ENCODE measurements at places on chromosomes 4 and X. TPM values are rescaled to one million over a fixed set of nuclear protein-coding genes. Genes with fewer than 3 reads are reported as not detected.

The SHROOM3 gene
- not detected for total RNA-seq

DNA sequence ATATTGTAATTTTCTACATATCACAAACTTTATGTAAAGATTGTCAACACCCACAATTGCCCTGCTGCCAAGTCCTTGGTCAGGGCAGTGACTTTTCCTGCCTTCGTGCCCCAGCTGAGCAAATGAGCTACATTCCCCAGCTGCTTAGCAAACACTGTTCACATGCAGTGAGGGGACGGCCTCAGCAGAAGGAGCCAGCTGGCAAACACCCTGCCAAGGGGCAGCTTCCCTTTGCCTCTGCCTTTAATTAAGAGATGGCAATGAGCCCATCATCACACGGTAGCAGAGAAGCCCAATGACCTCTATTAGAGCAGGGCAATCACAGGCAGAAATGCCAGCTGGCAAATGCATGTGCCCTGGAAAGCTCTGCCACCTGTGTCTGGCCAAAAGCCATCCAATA, 253.4 kb downstream of the EPHA5 start:
- H3K27ac ChIP-seq = no peak overlapping the region
- no peak for DNase-seq
- no peaks in the 10 kb centered on the region for H3K36me3 ChIP-seq
- H3K27me3 ChIP-seq = no peaks in the 10 kb centered on the region

The EGFL6 gene
- total RNA-seq = not detected

DNA sequence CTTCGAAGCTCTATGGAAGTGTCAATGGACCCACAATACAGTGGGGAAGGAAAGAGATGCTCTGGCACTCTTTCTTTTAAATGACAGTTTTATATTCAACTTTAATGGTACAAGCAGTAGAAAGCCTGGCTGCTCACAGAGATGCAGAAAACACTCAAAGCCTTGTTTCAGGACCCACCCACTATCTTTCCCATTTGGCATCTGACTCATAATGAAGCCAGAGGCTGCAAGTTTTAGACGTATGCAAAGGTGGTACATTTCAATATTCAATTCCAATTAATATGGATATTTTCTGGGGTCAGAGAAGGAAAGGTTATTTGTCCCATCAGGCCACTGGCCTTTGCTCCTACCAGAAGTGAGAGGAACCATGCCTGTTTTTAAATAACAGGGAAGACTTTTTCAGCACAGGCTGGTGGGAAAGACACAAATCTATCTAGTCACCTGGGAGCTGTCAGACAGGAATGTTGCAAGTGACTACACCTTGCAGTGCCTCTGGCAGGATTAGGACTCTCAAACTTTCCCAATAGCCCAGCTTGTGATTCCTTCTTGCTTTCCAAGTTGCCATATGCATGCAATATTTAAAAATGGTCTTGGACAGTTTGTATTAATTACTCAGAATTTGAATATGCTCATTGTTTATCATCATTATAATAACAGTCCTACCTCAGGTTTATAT, 70.0 kb upstream of the RAB40AL start:
- no peak for DNase-seq
- peaks cover 6% of the 10 kb centered on the region for H3K36me3 ChIP-seq
- H3K4me1 ChIP-seq = no peaks in the 10 kb centered on the region
- no peaks in the 10 kb centered on the region for H3K27me3 ChIP-seq
- no peak overlapping the region for H3K4me3 ChIP-seq

DNA sequence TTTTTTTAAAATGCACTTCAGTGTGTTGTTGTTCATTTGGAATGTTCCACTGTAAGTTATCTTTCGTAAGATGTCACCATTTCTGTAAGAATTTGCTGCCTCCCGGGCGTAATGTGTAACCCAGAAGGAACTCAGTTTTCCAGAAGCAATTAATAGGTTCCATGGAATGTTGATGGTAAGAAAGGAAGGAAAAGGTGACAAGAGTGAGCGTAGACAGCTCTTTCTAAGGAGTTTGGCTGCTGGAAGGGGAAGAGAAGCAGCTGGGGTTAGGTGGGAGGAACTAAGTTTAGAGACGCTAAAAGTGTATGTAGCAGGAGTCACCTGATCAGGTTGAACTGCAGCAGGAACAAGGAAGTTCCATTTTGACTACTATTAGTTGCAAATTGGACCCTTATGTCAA, 35.9 kb downstream of the PNMA5 start:
- H3K4me3 ChIP-seq = no peak overlapping the region
- no peaks in the 10 kb centered on the region for H3K36me3 ChIP-seq
- peak overlapping the region; percentile 31 for H3K27ac ChIP-seq

GRCh38 chr4:32776435-32777203, 2056.4 kb downstream of the PCDH7 start:
- H3K36me3 ChIP-seq = no peaks in the 10 kb centered on the region
- no peak overlapping the region for H3K4me3 ChIP-seq
- H3K27me3 ChIP-seq = no peaks in the 10 kb centered on the region
- H3K27ac ChIP-seq = no peak overlapping the region

- no peaks in the 10 kb centered on the region for H3K27me3 ChIP-seq
- no peak overlapping the region for H3K27ac ChIP-seq
- H3K36me3 ChIP-seq = no peaks in the 10 kb centered on the region
- no peaks in the 10 kb centered on the region for H3K4me1 ChIP-seq
- H3K4me3 ChIP-seq = no peak overlapping the region
Measured at GRCh38 chrX:14598330-14598729, 69.0 kb downstream of the GLRA2 start.

DNA sequence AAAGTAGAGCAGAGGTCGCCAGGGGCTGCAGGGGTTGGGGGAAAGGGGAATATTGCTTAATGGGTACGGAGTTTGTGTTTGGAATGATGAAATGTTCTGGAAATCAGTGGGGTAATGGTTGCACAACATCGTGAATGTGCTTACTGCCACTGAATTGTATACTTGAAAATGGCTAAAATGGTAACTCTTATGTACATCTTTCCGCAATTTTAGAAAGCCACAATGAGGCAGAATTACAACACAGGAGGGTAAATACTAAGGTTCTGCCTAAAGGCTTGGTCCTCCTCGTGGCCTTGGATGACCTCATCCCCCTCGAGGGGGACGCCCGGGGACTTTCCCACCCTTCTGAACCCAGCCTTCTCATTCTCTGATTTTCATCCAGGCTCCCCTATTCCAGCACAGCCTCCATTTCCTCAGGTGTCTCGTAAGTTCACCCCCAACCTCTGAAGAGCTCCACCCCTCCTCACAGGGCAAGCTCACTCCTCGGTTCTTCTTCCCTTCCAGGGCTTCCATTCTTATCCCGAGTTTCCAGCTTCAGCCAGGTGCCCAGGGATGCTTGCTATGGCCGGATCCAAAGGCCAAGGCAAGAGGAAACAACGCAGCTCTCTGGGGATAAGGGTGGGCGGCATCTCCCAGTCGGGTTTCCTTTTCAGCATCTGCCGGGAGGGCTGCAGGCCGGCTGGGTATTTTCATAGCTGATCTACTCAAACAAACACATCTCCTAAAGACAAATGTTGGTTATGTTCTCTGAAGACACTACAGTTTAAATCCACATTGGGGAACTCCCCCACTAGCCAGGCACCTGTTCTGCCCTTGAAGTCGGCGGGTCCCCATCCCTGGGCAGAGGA, 71.3 kb upstream of the ACSL1 start:
- no peaks in the 10 kb centered on the region for H3K36me3 ChIP-seq
- H3K4me3 ChIP-seq = no peak overlapping the region

GRCh38 chr4:62004881-62005280, 804.8 kb downstream of the ADGRL3 start:
- no peak for DNase-seq
- H3K36me3 ChIP-seq = no peaks in the 10 kb centered on the region
- H3K4me1 ChIP-seq = no peaks in the 10 kb centered on the region
- no peak overlapping the region for H3K4me3 ChIP-seq
- H3K27ac ChIP-seq = no peak overlapping the region
- H3K27me3 ChIP-seq = no peaks in the 10 kb centered on the region

The ODAPH gene
- not detected for total RNA-seq

DNA sequence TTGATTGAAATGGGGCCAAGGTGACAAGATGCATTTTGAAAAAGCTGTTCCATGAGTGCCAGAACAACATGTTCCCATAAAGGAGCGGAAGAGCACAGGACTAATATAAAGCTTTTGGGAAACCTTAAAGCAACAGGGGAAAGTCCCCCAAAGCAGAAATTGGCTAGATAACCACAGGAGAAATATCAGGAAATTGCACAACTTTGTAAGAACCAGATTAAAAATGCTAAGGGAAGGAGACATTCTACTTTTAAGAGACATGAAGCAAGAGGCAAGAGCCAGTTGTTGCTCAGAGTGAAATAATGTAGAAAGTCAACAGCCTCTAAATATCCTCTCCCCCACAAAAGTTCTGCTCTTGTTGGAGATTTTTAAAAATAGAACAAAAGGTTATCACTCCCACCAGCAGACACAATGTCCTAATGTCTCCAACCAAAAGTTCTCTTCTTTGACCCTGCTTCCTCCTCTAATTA, 85.2 kb upstream of the LNX1 start:
- no peak for DNase-seq
- no peaks in the 10 kb centered on the region for H3K27me3 ChIP-seq
- no peak overlapping the region for H3K4me3 ChIP-seq
- no peaks in the 10 kb centered on the region for H3K4me1 ChIP-seq

GRCh38 chr4:127781300-127782024, 660 bp upstream of the HSPA4L start:
- H3K27me3 ChIP-seq = peaks cover 16% of the 10 kb centered on the region
- no peak overlapping the region for H3K27ac ChIP-seq
- no peak for DNase-seq
- H3K4me1 ChIP-seq = peaks cover 11% of the 10 kb centered on the region
- no peak overlapping the region for H3K4me3 ChIP-seq
- no peaks in the 10 kb centered on the region for H3K36me3 ChIP-seq

The CXorf65 gene
- 45.1 TPM for total RNA-seq

- no peaks in the 10 kb centered on the region for H3K27me3 ChIP-seq
- no peaks in the 10 kb centered on the region for H3K36me3 ChIP-seq
- H3K4me3 ChIP-seq = no peak overlapping the region
- H3K27ac ChIP-seq = peak overlapping the region; percentile 15
Measured at GRCh38 chr4:86938771-86939520, 4.1 kb downstream of the AFF1 start.

- no peak overlapping the region for H3K4me3 ChIP-seq
- H3K27me3 ChIP-seq = no peaks in the 10 kb centered on the region
- H3K36me3 ChIP-seq = no peaks in the 10 kb centered on the region
- H3K27ac ChIP-seq = no peak overlapping the region
- no peak for DNase-seq
- no peaks in the 10 kb centered on the region for H3K4me1 ChIP-seq
Measured at GRCh38 chrX:72314881-72315280, 9.2 kb upstream of the CITED1 start.

GRCh38 chrX:24760363-24761000, 66.8 kb downstream of the POLA1 start:
- H3K27me3 ChIP-seq = no peaks in the 10 kb centered on the region
- H3K27ac ChIP-seq = no peak overlapping the region
- H3K4me1 ChIP-seq = no peaks in the 10 kb centered on the region
- H3K36me3 ChIP-seq = no peaks in the 10 kb centered on the region
- no peak overlapping the region for H3K4me3 ChIP-seq
- DNase-seq = no peak
